ENCODE measurements at places on chromosomes 12 and 14.

DNA sequence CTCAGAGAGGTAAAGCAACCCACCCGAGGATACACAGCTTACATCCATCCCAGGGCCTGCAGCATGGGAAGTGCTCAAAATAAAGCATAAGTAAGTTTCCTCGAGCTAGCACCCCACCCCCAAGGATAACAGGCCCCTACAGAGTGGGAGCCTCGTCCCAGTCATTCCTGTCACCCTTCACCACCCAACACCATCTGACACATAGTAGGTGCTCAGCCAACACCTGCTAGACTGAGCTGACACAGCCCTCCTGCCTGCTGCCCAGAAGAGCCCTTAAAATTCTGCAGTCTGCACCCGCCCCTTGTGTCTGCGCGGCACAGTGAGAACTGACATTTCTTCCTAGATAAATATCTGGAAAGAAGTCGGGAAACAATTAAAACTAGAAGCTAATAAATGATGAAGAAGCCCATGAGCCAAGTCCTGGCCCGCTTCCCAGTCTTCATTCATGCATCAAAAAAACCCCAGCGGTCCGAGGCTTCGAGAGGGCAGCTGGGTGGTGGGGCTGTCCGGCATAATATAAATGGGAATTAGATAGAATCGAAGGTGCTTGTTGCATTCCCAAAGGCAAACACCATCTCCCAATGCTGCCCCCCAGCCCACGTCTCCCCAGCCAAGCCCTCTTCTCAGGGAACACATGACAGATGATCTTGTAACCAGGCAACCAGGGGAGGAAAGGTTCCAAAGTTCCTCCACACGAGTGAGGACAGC lies 76.2 kb downstream of the BCL11B start:
- no peak for DNase-seq

DNA sequence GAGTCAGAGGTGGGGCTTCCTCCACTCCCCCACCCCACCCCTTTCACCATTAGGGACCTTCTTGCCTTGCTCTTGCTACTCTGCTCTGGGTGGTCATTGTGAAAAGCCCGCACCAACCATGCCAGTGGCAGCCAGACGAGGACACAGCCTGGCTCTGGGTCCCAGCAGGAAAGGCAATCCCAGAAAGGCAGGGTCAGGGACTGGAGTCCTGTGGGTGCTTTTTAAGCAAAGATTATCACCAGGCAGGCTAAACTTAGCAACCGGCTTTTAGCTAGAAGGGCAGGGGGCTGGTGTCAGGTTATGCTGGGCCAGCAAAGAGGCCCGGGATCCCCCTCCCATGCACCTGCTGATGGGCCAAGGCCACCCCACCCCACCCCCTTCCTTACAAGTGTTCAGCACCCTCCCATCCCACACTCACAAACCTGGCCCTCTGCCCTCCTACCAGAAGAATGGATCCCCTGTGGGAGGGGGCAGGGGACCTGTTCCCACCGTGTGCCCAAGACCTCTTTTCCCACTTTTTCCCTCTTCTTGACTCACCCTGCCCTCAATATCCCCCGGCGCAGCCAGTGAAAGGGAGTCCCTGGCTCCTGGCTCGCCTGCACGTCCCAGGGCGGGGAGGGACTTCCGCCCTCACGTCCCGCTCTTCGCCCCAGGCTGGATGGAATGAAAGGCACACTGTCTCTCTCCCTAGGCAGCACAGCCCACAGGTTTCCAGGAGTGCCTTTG lies 1.2 kb upstream of the GAPDH start:
- DNase-seq = no peak

- peak; percentile 46 for DNase-seq
These were observed 613 bp downstream of the SRSF9 start for GRCh38 chr12:120468821-120469449.

- DNase-seq = no peak
These were observed 163.4 kb downstream of the GARIN6 start for GRCh38 chr12:99810718-99811593.

DNA sequence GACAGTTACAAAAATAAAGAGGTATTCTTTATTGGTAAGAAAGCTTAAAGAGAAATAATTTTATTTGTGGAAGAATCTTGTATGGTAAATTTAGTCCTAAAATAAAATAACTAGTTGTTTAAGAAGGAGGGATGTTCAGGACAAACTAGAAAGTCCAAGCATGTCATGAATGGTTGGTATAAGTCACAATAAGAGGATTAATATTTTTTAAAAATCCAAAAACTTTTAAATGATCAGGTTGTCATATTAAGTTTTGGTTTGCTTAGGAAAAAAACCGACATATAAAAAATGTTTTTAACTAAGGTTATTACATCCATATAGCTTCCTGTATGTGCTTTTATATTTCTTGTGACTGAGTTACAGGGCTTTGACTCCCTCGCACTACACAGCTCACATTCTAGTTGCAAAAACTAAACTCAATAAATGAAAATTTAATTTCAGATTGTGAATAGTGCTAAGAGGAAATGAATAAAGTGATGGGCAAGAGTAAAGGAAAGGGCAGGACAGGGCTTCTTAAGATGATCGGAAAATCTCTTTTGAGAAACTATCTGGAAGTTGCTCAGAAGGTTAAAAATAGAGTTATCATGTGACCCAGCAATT lies 80.7 kb upstream of the METAP2 start:
- DNase-seq = no peak

DNA sequence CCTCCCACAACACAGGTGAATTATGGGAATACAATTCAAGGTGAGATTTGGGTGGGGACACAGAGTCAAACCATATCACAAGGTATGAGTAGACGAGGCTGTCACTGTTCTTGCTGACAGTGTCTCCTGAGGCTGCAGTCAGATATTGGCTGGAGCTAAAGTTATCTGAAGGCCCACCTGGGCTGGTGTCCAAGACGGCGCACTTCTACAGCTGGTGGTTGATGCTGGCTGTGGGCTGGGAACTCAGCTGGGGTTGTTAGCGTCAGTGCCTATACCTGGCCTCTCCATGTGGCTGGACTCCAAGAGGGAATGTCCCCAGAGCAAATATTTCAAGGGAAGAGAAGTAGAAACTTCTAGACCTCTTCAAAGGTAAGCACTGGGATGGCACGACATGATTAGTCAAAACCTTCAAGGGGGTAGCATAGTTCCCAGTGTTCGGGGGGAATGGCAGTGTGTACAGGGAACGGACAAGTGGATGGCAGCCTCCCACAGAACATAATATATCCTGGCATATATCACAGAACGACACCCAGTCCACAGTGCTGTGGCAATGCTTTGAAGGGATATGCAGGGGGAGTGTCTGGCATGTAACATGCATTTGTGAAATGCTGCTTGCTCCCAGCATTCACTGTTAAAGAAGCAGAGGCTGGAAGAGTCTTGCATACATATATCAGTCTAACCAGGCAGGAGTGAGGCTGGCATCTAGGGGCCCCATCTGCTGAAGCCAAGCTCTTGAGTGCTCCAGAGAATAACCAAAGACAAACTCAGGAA lies 126.7 kb upstream of the RFLNA start:
- DNase-seq = no peak

DNA sequence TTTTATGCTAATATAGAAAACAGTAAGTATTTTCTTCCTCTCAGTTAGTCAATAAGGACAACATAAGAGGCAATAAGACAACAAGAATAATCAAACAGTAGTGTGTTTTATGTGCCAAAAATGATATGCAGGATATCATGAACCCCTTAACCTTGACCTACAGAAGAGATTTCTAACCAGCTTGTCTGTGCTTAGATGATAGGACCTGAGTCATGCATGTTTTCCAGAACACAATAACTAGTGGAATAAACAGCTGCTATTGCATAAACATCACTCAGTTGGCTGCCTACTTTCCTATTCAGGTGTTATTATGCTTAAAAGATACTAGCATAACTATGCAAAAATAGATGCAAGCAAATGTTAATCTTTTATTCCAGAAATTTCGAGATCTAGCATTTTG lies 282.5 kb downstream of the PRKD1 start:
- no peak for DNase-seq

- no peak for DNase-seq
These were observed 233.3 kb upstream of the PPFIA2 start for GRCh38 chr12:81992461-81992860.

DNA sequence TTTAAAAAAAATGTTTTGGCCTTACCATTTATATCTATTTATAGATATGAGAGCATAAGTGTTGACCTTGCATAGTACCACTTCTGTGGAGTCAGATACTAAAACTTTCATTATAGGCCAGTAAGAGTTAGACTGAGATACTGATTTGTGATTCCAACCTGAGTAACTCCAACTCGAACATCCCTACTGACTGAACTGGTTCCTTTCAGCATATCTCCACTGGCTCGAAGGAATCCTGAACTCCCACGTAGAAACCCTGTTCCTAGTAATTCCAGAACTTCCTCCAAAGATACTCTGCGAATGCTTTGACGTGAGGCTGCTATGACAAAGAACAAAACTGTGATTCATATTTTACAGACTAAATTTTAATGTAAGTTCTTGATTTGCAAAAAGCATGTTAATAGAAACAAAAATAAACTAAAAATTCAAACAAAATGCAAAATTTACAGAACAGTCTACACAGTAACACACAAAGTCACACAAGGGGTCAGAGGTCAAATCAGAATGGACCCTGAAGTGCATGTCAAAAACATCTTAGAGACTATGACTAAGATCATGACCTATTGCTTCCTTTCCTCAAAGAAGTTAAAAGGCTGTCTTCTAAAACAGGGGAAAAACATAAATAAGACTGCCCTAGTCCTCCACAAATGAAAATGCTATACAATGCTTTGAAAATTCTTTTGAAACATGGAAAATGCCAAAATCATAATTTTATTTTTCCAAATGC lies 31.5 kb downstream of the HEATR5A start:
- DNase-seq = no peak

GRCh38 chr14:100896369-100897060 lies 7.0 kb downstream of the RTL1 start:
- no peak for DNase-seq

DNA sequence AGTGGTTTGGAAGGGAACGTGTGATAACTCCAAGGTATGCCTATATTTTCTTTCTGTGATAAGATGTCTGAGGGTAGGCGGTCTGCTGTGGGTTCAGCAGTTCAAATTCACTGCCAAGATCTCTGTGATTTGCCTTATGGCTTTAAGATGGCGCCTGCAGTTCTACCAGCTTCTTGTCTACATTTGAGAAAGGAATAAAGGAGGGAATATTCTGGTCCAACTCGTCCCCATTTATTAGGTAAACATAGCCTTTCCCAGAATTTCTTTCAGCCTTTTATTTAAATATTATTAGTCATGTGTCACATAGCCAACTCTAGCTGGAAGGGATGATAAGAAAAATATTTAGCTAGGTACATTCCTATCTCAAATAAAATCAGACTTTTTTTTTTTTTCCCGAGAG lies 48.8 kb downstream of the KCNJ8 start:
- DNase-seq = no peak

DNA sequence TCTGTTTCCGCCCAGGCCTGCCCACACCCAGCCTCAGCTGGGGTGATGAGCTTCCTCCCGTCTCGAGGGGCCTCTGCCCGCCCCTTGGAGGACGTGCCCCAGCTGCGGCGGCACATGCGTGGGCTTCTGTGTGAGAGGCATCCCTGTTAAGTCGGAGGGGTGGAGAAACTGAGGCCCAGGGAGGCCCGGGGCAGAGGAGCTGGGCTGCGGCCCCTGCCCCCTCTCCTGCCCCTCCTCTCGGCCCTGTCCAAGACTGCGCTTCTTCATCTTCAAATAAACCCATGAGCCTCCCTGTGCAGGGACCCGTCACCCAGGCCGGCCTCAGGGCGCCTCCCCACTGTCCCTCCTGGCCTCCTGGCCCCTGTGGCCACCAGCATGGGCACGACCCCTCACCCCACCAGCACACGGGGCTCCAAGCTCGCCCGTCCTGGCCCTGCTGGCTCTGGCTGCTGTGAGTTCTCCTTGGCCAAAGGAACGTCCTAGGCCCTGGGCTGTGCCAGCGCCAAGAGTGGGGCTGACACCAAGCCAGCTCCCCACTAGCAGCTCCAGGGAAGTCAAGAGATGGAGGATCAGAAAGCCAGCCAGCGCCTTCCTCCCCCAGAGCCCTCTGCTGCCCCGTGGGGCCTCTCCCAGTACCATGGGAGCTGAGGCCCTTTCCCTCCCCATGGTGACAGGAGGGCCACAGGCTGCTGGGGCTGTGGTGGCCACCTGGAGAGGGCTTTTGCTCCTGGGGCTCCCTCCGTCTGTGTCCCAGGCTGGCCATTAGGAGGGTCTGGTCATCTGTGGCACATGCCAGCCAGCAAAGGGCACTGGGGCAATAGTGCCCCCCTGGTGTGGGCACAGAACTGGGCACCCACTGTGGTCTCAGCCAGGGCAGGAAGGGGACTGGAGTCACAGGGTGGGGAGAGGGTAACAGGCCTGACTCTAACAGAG lies 180.4 kb downstream of the KIF26A start:
- DNase-seq = no peak

GRCh38 chr12:78101946-78102635 lies 271.4 kb downstream of the NAV3 start:
- DNase-seq = no peak

GRCh38 chr14:103057372-103058163 lies at the start of gene CDC42BPB:
Gene CDC42BPB (minus strand): TSS chr14:103057549. CDS start chr14:103057173, 376 bp downstream.
- DNase-seq = peak; percentile 39

- DNase-seq = no peak
These were observed 264.0 kb upstream of the HMGA2 start for GRCh38 chr12:65560286-65560685.

GRCh38 chr12:32440120-32440865 lies 40.9 kb downstream of the FGD4 start:
- DNase-seq = no peak

GRCh38 chr12:93483151-93483807 lies 16.0 kb downstream of the MRPL42 start:
- no peak for DNase-seq

DNA sequence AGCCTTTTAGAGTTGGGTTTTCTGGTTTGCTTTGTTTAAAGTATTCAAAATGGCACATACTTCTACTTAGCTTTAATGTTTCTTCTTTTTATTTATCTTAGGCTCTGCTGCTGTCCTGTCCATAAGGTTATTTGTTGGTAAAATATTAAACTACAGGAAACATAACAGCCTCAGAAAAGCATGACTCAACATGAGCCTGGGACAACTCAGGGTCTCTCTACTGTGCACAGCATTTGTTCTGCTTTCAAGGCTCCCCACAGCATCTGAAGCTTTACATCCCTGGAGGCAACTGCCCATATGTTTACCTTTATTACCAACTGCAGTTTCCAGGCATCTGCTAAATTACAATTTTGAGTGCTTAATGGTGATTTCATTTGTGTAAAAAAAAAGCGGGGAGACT lies 954.2 kb upstream of the FBXO33 start:
- no peak for DNase-seq

GRCh38 chr14:96509457-96510090 lies 7.4 kb downstream of the PAPOLA start:
- DNase-seq = no peak

- DNase-seq = no peak
These were observed 17.8 kb downstream of the CCDC92 start for GRCh38 chr12:123954647-123955350.

DNA sequence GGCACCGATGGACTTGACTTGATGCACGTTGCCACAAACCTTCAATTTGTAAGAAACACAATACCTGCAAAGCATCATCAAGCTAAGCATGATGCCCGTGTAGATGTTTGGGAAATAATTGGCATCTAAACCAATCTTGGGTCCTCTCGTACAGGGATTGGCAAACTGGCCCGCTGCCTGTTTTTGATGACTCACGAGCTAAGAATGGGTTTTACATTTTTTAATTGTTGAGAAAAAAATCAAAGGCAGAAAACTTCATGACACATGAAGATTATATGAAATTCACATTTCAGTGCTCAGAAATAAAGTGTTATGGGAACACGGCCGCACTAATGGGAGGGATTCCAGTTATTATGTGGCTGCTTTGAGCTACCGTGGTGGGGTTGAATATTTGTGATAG lies 10.9 kb downstream of the MTA1 start:
- no peak for DNase-seq

- DNase-seq = peak; percentile 28
These were observed 1.8 kb downstream of the ULK1 start for GRCh38 chr12:131896080-131896810.

GRCh38 chr14:104973135-104973384 lies 5.1 kb downstream of the AHNAK2 start:
- DNase-seq = no peak

Data from stimulated activated CD4-positive, alpha-beta T cell treated with anti-CD3 and anti-CD28 coated beads, TNF-alpha, amount 100 ng/mL, for 4 hours (primary cell).